ENCODE measurements at places on chromosomes 6 and 20. TPM values are rescaled to one million over a fixed set of nuclear protein-coding genes. Genes with fewer than 3 reads are reported as not detected.

The COL9A1 gene
- polyA plus RNA-seq: 0.32 TPM

The CST4 gene
- 9.9 TPM for polyA plus RNA-seq

The EPB41L1 gene
- 4.2 TPM for polyA plus RNA-seq

The PBOV1 gene
- not detected for polyA plus RNA-seq

The MUC22 gene
- polyA plus RNA-seq: 0.02 TPM

The ITPR3 gene
- 19.5 TPM for polyA plus RNA-seq

The MEA1 gene
- 72.3 TPM for polyA plus RNA-seq

- H3K4me1 ChIP-seq: peaks cover 8% of the 10 kb centered on the region
- no peaks in the 10 kb centered on the region for H3K27me3 ChIP-seq
- H3K4me3 ChIP-seq: no peak overlapping the region
- no peak overlapping the region for H3K27ac ChIP-seq
These were observed 431.9 kb upstream of the CDH4 start for GRCh38 chr20:60820149-60820548.

DNA sequence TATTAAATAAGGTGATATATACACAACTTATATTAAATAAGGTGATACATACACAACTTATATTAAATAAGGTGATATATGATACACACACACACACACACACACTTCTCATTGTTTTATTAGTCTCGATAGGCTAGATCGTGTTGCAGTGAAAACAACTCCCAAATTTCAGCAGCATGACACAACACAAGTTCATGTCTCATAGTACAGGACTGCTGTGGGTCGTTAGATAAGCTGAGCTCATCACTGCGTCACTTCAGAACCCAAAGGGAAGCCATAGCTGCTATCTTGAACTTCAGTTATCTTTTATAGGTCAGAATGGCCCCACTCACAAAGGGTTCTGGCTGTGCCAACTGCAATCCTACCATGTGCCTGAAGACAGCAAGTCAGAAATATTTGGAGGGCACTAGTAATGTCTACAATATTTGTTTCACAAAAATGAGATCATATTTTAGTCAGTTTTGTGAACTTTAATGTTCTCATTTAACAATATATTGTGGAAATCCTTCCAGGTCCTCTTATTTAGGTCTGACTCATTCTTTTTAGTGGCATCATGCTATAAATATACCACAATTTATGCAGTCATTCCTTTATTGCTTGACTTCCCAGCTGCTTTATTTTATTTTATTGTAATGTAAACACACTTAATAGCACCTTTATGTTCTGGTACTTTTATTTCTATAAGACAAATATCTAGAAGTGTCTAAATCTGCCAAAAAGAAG lies 290.2 kb downstream of the PHACTR1 start:
- no peak overlapping the region for H3K4me3 ChIP-seq
- no peaks in the 10 kb centered on the region for H3K4me1 ChIP-seq
- peaks cover 2% of the 10 kb centered on the region for H3K27me3 ChIP-seq
- no peaks in the 10 kb centered on the region for H3K36me3 ChIP-seq

DNA sequence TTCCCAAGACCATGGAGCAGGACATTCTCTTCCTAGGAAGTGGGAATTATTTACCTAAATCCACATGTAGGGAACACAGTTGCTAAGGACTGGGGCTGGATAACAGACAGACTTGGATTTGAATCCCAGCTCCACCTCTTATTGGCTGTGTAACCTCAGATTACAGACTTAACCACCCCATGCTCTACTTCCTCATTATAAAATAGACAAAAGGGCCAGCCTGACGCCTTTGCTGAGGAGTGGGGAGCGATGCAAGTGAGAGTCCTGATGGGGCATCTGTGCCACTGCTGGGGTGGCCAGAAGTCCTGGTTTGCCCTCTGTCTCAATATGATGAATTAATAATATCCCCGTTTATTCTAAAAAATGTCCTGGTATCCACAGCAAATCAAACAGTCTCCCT lies 46.8 kb downstream of the SPATA2 start:
- no peaks in the 10 kb centered on the region for H3K4me1 ChIP-seq
- H3K36me3 ChIP-seq: peaks cover 31% of the 10 kb centered on the region
- DNase-seq: no peak
- peak overlapping the region; percentile 26 for H3K27ac ChIP-seq
- H3K27me3 ChIP-seq: no peaks in the 10 kb centered on the region

- H3K4me1 ChIP-seq: peaks cover 6% of the 10 kb centered on the region
- peak overlapping the region; percentile 77 for H3K4me3 ChIP-seq
- H3K36me3 ChIP-seq: no peaks in the 10 kb centered on the region
These were observed 11.5 kb upstream of the TMC2 start for GRCh38 chr20:2524709-2525506.

DNA sequence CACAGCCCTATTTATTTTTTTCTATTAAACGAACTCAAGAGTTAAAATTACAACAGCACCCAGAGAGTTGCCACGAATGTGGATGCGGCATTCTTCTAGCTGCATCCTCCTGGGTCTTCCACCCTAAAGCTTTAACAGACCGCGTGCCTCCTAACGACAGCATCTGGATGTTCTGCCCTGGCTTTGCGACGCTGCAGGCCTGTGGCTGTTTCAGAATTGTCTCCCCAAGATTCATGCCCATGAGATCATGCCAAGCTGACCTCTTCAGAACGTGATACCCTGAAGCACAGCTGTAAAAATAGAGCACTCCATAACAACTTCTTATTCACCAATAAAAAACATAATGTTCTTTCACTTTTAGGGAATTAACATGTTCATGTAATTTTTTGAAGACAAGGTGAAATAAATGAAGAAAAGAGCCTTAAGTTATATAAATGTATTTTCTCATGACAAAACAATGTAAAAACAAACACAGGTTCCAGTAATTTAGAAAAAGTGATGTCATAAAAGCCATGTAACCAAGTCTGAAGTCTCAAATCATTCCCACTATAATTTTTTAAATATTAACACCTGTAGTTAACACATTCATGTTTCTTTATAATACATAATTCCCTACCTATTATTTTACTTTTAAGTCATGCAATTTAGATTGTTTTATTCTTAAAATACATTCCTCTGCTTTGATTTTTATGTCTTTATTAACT lies 26.5 kb downstream of the HIVEP2 start:
- DNase-seq: no peak
- no peaks in the 10 kb centered on the region for H3K27me3 ChIP-seq
- no peak overlapping the region for H3K4me3 ChIP-seq
- no peak overlapping the region for H3K27ac ChIP-seq
- peaks cover 11% of the 10 kb centered on the region for H3K36me3 ChIP-seq

GRCh38 chr6:36722365-36722764 lies 24.7 kb downstream of the RAB44 start:
- H3K36me3 ChIP-seq: no peaks in the 10 kb centered on the region
- H3K27ac ChIP-seq: no peak overlapping the region
- no peaks in the 10 kb centered on the region for H3K27me3 ChIP-seq
- H3K4me3 ChIP-seq: no peak overlapping the region
- no peak for DNase-seq

GRCh38 chr6:49463612-49463967 lies 420 bp downstream of the CENPQ start:
- no peaks in the 10 kb centered on the region for H3K36me3 ChIP-seq
- DNase-seq: no peak

- H3K4me1 ChIP-seq: peaks cover 21% of the 10 kb centered on the region
- no peak for DNase-seq
These were observed 222.8 kb downstream of the UST start for GRCh38 chr6:148969603-148970061.

DNA sequence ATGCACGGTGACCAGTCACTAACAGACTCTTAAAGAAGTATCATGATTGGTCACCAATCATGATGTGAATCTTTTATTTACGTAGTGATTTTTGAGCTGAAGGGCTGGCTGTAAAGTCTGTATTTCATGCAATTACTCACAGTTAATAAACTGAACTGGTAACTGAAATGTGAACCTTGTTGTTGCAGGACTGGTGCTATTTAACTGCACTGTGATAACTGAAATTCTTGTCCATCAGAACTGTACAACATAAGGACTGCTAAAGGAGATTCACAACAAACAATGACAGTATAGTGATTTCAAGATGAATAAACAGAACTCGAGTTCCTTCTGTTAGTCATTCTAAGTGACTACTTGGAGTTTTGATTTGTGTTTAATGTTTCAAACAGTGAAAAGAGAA lies 316.6 kb downstream of the TPBG start:
- no peak overlapping the region for H3K4me3 ChIP-seq
- no peak for DNase-seq
- no peaks in the 10 kb centered on the region for H3K27me3 ChIP-seq
- no peaks in the 10 kb centered on the region for H3K36me3 ChIP-seq

- H3K4me1 ChIP-seq: no peaks in the 10 kb centered on the region
- no peak overlapping the region for H3K4me3 ChIP-seq
- DNase-seq: no peak
These were observed 196.5 kb upstream of the IRAK1BP1 start for GRCh38 chr6:78670802-78671201.

GRCh38 chr6:122569230-122569771 lies 40.9 kb upstream of the PKIB start:
- no peaks in the 10 kb centered on the region for H3K36me3 ChIP-seq
- no peaks in the 10 kb centered on the region for H3K27me3 ChIP-seq
- DNase-seq: no peak
- H3K4me1 ChIP-seq: no peaks in the 10 kb centered on the region
- H3K4me3 ChIP-seq: no peak overlapping the region

Measured in thymus (tissue), 14 donors.